Cardiac muscle cell (in vitro differentiated cells and primary cell): ENCODE measurements at places on chromosomes 4 and X. TPM values are rescaled to one million over a fixed set of nuclear protein-coding genes. Genes with fewer than 3 reads are reported as not detected.

GRCh38 chr4:104818579-104818978, 323.9 kb upstream of the CXXC4 start:
- no peak for DNase-seq

- no peak for DNase-seq
These were observed 836.0 kb downstream of the TRIML1 start for GRCh38 chr4:188975271-188975670.

- peak; percentile 38 for DNase-seq
These were observed 24.2 kb upstream of the UBA6 start for GRCh38 chr4:67725132-67725531.

DNA sequence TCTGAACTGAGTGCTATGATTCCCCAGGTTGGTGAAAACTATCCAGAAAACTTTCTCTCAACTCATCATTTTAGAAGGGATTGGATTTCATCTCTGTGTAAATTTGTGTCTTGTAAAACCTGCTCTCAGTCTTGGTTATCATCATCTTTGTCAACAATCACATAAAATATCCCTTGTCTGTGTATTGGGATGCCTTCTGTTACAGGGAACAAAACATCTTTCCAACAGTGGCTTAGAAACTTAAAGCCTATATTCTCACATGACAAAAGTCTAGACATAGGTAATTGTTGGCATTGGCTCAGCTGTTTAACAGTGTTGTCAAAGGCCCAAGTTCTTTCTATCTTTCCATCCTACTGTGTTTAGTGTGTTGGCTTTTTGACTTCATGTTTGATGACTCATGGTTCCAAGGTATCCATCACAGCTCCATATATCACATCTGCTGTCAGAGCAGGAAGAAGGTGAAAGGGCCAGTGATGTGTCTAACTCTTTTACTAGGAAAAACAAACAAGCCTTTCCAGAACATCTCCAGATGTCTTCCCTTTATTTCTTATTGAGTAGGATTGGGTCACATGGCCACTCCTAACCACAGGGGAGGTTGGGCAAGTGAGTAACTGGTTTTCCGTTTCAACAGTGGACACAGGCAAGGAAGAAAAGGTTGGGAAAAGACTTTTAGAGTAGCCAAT, 65.0 kb downstream of the PHEX start:
- DNase-seq, result peak; percentile 17

GRCh38 chrX:19065535-19065934, 56.7 kb downstream of the ADGRG2 start:
- DNase-seq, result no peak

DNA sequence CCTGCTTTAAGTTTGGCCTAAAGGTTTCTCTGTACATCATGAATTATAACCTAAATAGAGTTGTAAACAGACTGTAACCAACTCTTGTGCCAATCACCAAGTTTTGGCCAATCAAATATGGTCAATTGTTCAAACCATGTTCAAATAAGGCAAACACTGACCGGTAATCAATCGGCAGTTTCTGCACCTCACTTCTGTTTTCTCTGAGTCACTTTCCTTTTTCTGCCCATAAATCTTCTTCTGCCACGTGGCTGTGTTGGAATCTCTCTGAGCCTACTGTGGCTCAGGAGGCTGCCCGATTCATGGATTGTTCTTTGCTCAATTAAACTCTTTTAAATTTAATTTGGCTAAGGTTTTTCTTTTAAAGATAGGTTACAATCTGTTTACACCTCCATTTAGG, 16.5 kb upstream of the ENPP6 start:
- no peak for DNase-seq

GRCh38 chrX:72305286-72306084, at the start of gene CITED1:
Gene CITED1, minus strand, starts transcription at chrX:72305914. Its CDS starts 3,045 bp downstream, at chrX:72302869.
- no peak for DNase-seq

DNA sequence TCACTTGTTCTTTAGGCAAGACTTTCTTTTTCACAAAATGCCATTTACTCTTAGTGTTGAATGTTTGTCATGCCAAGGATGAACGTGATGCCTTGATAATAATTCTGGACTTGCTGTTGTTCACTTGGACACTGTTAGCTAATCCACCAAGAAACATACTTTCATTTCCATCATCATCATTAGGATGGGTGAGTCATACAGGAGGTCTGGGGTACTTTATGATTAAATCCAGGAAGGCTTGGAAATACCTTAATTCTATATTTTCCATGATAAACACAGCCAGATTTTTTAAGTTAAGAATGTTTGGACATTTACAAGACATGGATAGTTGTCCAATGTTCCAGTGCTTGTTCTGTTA, 260.7 kb upstream of the GIMD1 start:
- DNase-seq, result no peak

GRCh38 chrX:102745513-102745856, 24.9 kb downstream of the GPRASP3 start:
- DNase-seq, result no peak

DNA sequence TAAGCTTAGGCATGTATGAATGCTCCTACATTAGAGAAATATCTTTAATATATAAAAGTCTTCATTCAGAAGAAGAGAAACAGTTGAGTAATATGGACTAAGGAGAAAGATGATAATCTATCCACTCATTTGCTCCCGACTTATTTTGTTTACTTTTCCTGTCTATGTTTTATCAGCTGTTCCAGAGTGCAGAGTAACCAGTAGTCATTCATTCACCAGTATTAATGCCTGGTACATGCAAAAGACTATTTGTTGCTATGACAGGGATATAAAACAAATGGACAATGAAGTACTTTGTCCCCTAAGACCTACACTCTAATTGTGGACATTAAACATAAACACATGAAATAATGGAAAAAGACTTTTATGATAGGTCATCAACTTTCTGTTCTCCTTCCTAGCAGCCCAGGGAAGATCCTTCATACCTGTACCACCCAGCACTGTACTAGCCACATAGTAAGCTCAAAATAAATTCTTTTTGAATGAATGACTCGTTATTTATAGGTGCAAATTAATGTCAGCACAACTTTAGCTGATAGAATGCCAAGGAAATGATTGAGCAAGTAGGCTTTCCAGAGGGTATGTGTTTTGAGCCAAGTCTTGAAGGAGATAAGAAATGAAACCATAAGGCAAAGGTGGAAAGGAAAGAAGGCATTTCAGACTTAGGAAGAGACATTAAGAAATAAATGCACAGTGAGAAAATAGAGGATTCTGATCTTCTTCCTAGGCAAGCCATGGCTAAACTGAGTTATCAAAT, 45.0 kb upstream of the IL13RA1 start:
- DNase-seq, result no peak

GRCh38 chrX:84064164-84064563, 123.8 kb downstream of the RPS6KA6 start:
- peak; percentile 2 for DNase-seq

DNA sequence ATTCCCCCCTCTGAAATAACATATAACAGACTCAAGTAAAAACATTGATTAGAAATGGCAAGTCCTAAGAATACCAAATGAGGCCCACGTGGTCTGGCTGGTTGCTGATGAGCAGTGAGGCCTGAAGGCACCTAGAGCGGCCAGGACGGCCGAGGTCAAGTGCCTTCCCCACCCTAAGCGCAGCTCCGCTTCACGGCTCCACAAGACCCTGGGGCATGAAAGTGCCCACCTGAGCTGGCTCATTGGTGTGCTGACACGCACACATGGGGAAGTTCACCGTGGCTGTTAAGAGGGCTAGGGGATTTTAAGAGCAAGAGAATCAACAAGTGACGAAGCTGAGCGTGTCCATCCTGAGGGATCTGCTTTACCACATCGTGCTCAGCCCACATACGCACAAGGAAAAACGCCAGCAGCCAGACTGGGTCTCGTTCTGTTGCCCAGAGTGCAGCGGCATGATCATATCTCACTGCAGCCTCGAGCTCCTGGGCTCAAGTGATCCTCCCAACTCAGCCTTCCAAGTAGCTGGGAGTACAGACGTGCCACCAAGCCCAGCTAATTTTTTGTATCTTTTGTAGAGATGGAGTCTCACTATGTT, 22.4 kb downstream of the DCTD start:
- no peak for DNase-seq

DNA sequence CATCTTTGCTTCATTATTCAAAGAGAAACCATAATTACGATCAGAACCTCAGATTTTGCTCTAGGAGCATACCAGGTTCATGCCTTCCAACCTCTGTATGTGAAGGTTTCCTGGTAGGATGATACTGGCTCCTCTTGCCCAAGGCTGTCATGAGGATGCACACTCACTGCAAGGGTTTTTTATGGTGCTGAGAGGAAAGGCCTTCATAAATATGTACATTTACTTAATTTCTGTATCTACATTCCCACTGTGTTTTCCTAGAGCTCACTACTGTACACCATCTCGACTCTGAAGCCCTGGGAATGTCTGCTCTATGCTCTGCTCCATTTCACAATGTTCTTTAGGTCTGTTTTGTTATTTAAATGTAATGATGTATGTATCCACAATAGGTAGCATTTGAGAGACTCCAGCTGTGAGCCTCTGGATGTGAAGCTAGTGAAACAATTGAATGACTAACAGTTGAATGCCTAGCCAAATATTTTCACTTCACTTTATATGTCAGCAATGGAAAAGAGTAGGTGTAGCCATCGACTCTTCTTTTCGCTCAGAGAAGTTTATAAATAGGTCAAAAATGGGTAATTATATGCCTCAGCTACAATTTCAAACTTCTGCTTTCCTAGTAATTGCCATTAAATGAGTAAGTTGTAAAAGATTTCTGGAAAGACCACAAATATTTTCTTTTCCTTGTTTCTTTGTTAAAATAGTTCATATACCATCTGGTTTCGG, 228.0 kb downstream of the PALLD start:
- DNase-seq, result no peak

GRCh38 chr4:91527056-91527455, 776.7 kb upstream of the GRID2 start:
- peak; percentile 17 for DNase-seq

GRCh38 chr4:153741541-153741940, 18.3 kb downstream of the RNF175 start:
- DNase-seq, result no peak

- DNase-seq, result peak; percentile 69
These were observed 598.7 kb upstream of the TECRL start for GRCh38 chr4:65007841-65008439.

DNA sequence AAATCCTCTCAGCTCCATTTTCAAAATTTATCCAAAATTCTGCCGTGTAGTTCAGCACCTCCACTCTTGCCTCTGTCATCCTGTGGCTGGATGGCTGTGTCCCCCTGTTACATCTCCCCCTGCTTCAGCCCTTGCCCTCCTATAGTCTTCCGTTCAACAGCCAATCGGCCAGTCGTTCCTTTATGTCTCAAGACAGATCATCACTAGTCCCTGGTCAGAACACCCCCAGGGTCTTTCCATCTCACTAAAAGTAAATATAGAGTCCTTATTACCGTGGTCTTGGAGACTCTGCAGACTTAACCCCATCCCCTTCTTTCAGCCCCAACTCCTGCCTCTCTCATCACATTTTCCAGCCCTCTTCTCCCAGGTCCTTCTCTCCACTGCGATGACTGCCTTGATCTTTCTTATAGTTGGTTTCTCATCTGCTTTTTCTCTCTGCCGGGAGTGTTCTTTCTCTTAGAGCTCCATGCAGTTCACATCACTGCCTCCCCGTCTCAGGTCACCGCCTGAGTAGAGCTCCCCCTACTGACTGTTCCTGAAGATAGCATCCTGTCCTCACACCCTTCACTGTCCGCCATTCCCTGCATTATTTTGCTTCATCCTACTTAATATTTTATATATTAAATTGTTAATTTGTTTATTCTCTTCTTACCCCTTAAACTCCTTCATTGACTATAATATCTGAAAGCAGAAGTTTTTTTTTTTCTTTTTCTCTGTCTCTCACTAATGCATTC, 736.9 kb upstream of the MAGEB2 start:
- peak; percentile 58 for DNase-seq

DNA sequence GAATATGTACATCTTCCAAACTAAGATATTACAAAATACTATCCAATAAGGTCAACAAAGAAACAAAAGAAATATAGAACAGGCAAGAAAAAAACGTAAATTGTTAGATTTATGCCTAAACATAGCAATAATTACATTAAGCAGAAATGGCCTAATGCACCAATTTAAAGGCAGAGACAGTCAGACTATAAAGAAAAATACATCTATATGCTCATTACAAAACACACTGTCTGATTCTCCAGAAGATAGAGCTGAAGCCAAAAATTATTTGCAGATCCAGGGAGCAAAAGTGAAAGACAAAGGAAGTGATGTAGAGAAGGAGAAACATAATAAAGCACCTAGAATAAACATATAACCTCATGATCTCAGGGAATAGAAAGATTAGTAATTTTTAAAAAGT, 246.9 kb downstream of the PAPSS1 start:
- no peak for DNase-seq

DNA sequence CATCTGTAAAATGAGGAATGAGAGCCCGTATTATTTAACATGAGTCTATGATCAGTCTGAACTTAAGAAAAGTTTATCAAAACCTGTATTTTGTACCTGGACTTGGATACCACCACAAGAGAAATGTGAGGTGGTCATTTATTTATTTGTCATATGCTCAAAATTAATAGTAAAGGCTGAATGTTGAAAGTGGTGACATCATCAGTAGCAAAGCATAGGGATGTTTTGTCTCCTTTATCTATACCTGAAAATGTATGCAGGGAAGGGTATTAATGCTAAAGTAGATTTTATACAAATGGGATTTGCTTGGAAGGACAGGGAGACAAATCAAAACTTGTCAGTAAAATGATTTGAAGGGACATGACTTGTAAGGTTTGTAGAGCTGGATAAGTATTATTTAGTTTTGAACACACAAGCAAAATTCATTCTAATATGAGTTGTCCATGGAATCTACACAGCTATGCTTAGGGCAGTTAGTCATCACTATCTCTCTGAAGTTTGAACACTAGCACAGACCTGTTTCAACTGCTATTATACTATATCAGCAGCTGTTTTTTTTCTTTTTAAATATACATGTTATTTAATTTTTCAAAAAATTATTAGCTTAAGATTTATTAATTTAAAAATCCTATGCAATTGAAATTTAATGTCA, 52.4 kb upstream of the GUCY1A1 start:
- peak; percentile 34 for DNase-seq

GRCh38 chr4:23153076-23153475, 460.3 kb downstream of the GBA3 start:
- no peak for DNase-seq

- peak; percentile 17 for DNase-seq
These were observed 3.1 kb downstream of the PRKG2 start for GRCh38 chr4:81211956-81212355.

- peak; percentile 55 for DNase-seq
These were observed 5.6 kb upstream of the CT47C1 start for GRCh38 chrX:119067023-119067739.

Gene MAGEB6B
- total RNA-seq, result not detected in 2 replicates

Gene F9
- not detected in 2 replicates for total RNA-seq

Gene RENBP
- 5.7 and 12.4 TPM in 2 replicates for total RNA-seq

Gene RBM10
- 64.7 and 70.0 TPM in 2 replicates for total RNA-seq

Gene TMEM156
- total RNA-seq, result not detected in 2 replicates

Gene REELD1
- total RNA-seq, result not detected in 2 replicates

Gene SCRG1
- total RNA-seq, result 0.04 and 0.12 TPM in 2 replicates

Gene SRPK3
- total RNA-seq, result not detected in 2 replicates

Gene IL13RA1
- 17.8 and 19.2 TPM in 2 replicates for total RNA-seq

Gene CFAP47
- total RNA-seq, result 0.28 and 0.66 TPM in 2 replicates

Gene PARM1
- 8.0 and 11.3 TPM in 2 replicates for total RNA-seq
